ENCODE measurements at places on chromosomes 1 and 21. TPM values are rescaled to one million over a fixed set of nuclear protein-coding genes. Genes with fewer than 3 reads are reported as not detected.

DNA sequence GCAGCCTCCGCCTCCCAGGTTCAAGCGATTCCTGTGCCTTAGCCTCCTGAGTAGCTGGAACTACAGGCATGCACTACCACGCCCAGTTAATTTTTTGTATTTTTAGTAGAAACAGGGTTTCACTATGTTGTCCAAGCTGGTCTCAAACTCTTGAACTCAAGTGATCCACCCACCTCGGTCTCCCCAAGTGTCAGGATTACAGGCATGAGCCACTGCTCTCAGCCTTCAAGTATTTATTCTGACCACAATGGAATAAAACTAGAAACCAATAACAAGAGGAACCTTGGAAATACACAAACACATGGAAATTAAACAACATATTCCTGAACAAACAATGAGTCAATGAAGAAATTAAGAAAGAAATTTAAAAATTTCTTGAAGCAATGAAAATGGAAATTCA, 32.7 kb upstream of the DR1 start:
- H3K27ac ChIP-seq: no peak overlapping the region
- no peak overlapping the region for H3K4me3 ChIP-seq

GRCh38 chr1:185439727-185440415, 122.8 kb upstream of the IVNS1ABP start:
- H3K4me1 ChIP-seq: no peaks in the 10 kb centered on the region
- H3K27ac ChIP-seq: no peak overlapping the region
- no peaks in the 10 kb centered on the region for H3K27me3 ChIP-seq
- H3K4me3 ChIP-seq: no peak overlapping the region

DNA sequence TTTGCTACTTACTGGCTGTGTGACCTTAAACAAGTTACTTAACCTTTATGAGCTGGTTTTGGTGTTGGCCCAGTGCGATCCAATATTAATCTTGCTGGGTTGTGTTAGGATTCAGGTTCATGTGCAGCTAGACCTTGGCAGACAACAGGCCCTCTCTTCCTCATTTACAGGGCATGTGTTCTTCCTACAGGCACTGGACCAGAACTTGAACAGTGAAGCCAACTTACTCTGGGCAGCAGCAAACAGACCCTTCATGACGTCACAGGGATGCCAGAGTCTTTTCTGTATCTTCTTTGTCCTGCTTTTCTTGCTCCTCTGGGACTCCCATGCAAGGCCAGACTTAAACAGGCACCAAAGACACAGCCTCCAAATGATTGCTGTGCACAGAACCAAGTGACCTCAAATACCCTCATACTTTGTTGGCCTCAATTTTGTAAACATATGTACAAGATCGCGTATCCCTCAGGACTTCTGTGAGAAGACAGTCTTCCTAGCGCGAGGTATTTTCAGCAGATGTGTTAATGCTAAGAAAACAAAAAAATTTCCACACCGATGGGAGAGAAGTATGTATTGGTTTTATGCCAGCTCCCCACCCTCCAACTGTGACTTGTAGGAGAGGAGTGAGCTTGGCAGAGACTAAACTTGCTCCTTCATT, 73.7 kb downstream of the URB2 start:
- no peak overlapping the region for H3K4me3 ChIP-seq
- no peaks in the 10 kb centered on the region for H3K27me3 ChIP-seq
- no peak for DNase-seq
- H3K4me1 ChIP-seq: peaks cover 35% of the 10 kb centered on the region

Gene PTPN22
- 0.11 TPM for total RNA-seq

Gene ZC3H11A
- total RNA-seq: 75.2 TPM

Data from WTC11 (cell line).